Jurkat, Clone E6-1 (cell line): ENCODE measurements at places on chromosomes 1 and 21.
A peak's percentile ranks its signal among the peaks of the same experiment; 100 is the strongest.

DNA sequence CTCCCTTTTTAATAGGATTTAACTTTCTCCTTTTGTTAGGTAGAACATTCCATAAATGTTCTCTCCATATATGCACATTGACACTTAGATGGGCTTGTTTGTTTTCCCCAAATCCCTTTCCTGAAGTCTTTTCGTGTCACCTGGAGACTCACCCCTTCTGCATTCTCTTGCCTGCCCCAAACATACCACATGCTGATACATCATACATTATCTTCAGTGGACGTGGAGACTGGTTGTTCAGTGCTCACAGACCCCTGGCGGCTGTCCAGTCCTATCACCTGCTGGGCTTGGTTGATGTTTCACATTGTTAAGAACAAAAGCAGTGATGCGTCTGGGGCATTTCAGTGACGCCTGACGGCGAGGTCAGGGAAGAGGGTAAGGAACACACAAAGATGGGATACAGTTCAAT is 22.2 kb downstream of the FMOD start:
- no peak for DNase-seq

- no peak for DNase-seq
These were observed 140.1 kb downstream of the MACF1 start for GRCh38 chr1:39344394-39345154.

DNA sequence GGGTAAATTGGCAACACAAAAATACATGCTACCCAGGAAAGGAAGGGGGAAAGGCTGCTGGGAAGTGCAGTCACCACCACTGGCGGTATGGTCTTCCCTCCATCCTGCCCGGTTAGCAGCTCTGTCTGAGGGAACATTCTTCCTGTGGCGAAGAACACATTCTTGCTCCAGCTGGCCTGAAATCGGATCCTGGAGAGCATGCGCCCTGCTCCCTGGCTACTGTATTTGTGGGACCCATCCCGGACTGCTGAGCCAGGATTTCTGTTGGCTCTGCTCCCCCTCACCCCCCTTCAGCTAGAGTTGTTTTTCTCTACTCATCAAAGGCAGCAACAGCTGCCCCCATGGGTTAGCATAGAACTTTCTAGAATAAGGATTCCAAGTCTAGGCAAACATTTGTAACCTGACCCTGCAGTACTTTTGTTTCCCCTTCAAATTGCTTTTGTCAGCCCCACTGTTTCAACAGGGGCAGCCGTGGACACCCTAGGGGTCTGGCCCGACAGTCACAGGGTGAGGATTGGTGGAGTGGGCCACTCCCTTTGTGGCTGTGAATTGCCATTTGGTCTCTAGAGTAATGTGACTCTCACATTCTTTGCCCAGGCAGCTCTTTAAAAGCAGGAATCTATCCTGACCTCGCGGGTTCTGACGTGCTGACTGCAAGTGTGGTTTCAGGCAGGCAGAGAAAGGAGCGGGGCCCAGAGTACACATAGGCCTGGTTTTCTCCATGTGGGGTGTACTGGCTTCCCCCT is 157.7 kb downstream of the TOMM20 start:
- no peak for DNase-seq

- DNase-seq: no peak
These were observed 65.9 kb downstream of the SLC37A1 start for GRCh38 chr21:42579456-42580075.

GRCh38 chr1:166086113-166086883 is 80.5 kb downstream of the FAM78B start:
- DNase-seq: no peak

- peak; percentile 44 for DNase-seq
These were observed 43.4 kb downstream of the KIF1B start for GRCh38 chr1:10253755-10254154.

- DNase-seq: no peak
These were observed 18.0 kb downstream of the UBE2T start for GRCh38 chr1:202323731-202324130.

DNA sequence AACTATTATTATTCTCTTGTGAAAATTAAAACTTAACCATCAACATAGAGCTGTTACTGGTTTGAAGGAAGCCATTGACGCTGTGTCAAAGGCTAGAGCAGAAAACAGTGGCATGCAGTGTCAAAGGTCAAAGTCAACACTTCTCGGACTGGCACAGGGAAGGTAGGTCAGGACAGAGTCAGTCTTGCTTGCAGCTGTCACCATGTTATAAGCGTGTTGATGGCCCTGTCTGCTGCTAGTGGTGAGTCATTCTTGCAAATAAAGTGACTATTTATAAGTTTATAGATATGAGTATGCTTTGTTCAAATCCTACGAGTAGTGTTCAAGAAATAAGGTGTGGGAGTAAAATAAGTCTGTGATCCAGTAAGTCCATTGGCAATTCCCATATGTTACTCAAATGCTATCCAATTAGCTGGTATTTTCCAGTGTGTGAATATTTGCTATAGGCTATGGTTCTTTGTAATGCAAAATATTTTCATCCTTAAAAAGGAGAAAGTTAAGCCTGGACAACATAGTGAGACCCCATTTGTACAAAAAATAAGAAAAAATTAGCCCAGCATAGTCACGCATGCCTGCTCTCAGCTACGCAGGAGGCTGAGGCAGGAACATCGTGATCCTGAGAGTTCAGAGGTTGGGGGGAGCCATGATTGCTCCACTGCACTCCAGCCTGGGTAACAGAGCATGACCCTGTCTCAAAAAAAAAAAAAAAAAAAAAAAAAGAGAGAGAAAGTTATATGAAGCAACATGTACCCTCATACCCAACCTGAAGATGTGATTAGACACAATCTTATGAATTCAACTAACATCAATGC is 26.3 kb upstream of the TINAGL1 start:
- DNase-seq: no peak

DNA sequence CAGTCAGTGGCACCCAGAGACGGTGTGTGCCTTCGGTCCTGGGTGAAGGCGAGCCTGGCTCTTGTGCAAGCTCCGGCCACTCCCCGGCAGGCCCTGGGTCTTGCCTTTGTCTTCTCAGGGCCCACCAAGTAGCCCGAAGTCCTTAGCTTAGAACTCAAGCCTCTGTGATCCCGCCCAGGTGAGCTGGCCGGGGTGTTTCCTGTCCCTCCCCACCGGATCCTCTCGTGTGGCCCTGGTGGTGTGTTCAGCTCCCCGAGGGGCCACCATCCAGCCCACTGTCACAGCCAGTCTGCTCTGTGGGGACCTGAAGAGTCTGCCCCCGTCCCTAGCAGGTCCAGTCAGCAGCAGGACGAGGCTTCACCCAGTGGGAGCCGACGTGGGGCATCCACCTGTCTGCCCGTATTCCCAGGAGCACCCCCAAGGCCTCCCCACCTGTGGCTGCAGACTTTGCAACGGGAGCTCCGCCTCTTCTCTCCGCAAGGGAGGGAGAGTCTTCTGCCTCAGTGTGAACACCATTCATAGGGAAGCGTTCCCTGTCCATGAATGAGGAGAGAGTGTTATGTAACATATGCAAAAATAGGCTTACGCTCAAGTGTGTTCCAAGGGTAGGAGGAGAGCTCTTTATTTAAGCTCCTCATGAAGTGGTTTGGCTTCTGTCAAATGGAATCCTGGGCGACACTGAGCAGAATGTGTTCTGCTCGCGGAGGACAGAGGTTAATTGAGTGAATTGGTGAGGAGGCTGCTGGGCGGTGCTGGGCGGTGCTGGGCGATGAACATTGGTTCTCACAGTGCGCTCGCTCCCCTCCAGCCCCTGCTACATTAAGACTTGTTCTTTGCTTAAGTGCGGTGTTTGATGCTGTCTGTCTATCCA is 108.9 kb downstream of the CRYAA start:
- no peak for DNase-seq

GRCh38 chr1:159040893-159041724 is 31.4 kb downstream of the IFI16 start:
- DNase-seq: no peak

GRCh38 chr1:247576514-247576913 is 11.6 kb upstream of the OR2G2 start:
- peak; percentile 23 for DNase-seq

DNA sequence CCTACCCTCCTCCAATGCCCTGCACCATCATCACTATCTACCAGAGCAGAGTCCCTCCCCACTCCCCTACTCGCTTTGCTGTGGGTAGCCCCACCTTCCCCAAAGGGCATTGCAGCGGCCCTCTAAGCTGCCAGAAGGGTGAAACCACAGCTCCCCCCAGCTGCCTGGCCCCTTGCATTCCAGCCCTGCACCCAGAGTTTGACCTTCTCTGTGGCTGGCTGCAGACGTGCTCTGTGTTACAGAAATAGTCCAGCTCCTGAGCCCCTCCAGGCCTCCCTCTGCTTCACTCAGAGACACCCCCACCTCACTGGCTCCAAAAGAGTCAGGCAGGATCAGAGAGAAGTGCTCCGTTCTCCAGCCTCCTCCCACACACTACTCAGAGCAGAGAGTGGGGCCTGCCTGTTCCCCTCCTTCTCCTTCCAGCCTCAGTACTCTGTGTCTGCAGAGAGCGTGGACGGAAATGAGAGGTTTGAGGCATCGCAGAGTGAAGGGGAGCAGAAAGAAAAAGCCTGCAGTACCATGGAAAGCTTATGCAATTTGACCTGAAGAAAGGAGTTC is 63.2 kb downstream of the PLEKHA6 start:
- no peak for DNase-seq

DNA sequence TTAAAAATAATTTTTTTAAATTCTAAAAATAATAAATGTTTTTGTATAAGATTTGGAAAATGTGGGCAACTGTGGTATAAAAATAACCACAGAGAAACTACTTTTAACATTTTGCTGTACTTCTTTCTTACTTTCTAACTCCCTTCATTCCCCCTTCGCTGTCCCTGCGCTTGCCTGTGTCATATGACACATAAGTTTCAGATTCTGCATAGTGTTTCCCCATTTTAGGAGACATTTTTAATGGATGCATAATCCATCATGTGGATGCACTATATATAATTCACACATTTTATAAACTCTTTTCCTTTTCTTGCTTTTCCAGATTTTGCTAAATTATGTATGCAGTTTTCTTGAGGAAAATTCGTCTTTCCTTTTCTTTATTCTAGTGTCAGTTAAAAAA is 16.3 kb downstream of the ATG4C start:
- DNase-seq: no peak

DNA sequence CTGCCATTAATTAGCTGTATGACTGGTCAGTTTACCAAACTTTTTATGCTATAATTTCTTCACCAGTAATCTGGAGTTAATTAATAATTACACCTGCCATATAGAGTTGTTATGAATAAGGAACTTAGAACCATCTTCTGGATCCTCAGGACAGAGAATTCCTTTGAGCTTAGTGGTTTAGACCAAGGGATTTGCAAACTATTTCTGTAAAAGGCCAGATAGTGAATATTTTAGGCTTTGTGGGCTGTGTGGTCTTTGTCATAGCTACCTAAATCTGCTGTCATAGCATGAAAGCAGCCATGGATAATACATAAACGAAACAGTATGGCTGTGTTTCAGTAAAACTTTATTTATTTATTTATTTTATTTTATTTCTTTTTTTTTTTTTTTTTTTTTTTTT is 9.0 kb downstream of the TIMM17A start:
- DNase-seq: no peak

- DNase-seq: no peak
These were observed 149.0 kb downstream of the TGFBR3 start for GRCh38 chr1:91736715-91737615.

DNA sequence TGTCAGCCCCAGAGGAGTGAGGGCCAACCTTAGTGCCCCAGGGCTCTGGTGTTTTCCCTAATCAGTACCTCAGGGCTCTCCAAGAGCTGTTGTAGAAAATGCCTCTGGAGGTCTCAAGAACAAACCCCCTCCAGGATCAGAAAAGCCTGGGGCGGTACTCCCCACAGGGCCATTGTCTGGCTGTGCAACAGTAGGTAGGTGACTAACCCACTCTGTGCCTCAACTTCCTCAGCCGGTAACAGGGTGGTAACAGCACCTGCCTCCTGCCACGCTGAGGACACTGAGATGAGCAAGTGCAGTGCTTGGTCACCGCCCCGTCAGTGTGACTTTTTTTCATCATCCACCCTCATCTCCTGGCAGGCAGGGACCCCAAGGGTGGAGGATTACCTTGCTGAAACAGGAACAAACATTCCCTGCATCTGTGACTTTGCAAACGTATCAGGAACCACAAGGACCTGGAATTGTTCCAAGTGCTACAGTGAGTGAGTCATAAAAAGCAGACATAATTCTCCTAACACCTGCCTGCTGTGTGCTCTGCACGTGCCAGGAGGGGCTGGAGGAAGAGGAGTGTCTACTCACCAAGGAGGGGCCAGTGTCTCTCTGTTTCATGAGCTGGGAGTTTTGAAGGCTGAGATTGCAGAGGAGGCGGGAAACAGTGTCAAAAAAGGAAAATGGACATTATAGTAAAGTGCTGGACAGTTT is 440.8 kb downstream of the NPHP4 start:
- peak; percentile 32 for DNase-seq

DNA sequence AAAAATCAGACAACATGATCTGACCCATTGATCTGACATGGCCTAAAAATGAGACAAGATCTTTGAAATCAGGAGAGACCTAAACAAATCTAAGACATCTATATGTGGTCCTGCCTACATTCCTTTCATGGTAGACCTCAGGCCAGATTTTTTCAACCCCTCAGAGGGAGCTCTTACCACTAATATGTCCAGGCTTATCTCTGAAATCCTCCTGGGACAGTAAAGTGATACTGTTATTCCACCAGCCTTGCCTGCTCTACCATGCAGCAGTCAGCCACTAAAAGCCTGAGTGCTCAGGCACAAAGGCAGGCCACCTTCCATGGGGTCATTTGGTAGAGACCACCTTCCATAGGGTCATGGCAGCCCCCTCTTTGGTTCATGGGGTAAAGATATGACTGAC is 126.9 kb downstream of the TBX15 start:
- DNase-seq: no peak
